ENCODE measurements at places on chromosomes 2 and 18.

- DNase-seq = no peak
Measured at GRCh38 chr2:200800458-200800857, 11.3 kb upstream of the BZW1 start.

GRCh38 chr2:28413152-28413898 is 20.7 kb downstream of the FOSL2 start:
- no peak for DNase-seq

- DNase-seq = no peak
Measured at GRCh38 chr2:234682492-234683228, 185.8 kb upstream of the ARL4C start.

GRCh38 chr2:219662566-219662965 is 35.1 kb downstream of the SLC4A3 start:
- DNase-seq = no peak
